ENCODE measurements at places on chromosomes 13 and 19. TPM values are rescaled to one million over a fixed set of nuclear protein-coding genes. Genes with fewer than 3 reads are reported as not detected.

DNA sequence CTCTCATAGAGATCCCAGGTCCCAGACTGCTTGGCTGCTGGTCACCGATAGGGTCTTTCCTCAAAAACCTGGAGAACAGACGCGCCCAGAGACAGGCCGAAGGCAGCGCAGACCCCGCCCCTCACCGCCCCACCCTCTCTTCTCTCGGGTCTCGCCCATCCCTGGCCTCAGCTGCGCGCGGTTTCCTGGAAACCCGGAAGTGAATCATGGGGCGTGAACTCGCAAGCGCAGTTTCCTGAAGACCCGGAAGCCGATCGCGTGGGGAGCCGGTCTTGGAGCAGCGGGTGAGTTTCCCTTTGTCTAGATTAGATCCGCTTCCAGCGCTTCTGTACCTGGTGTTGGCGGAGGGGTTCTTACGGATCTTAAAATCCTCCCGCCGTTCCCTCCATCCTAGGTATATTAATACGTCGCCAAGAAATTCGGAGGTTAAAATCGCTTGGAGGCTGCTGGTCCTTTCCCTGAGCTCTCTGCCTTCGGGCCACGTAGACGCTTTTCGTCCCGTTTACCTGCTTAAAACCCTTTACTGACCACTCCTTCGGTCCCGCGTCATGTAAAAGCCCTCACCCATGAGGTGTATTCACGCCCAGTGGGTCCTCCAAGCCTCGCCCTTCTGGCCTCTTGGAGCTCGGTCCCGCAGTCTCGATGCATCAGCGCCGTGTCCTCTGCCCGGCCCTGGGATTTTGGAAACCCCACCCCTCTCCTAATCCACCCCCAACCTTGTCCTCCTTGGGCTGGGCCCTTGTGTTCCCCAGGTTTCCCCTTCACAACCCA, at the start of gene ZNF578:
Gene ZNF578, plus strand, starts transcription at position 230 of the 771 bp plus-strand sequence. CDS start 48,293 bp downstream, outside the sequence.
- H3K4me1 ChIP-seq: peaks cover 8% of the 10 kb centered on the region
- H3K27me3 ChIP-seq: peaks cover 15% of the 10 kb centered on the region
- peak within 1 kb of the TSS; percentile 53 for H3K4me3 ChIP-seq
- peaks cover 18% of the 10 kb centered on the region for H3K36me3 ChIP-seq
- DNase-seq: peak; percentile 43
- H3K27ac ChIP-seq: no peak within 1 kb of the TSS

DNA sequence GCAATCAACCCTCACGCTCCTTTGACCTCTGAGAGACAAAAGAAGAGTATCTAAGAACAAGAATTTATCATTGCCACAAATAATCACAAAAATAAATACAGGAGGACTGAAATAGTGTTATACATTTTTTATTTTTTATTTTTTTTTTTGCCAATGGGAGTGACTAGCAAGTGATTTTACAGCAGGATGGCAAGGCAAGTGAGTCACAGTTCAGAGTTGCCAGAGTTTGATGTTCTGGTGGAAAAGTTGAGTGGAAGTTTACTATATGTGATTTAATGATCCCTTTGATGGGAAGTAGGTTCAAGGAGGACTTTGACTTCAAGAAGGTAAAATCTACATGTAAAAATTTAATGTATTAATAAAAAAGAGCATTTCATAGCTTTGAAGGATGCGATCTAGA, 2691.4 kb downstream of the PCDH9 start:
- H3K4me3 ChIP-seq: no peak overlapping the region
- H3K36me3 ChIP-seq: no peaks in the 10 kb centered on the region
- H3K27ac ChIP-seq: no peak overlapping the region
- DNase-seq: no peak
- no peaks in the 10 kb centered on the region for H3K4me1 ChIP-seq
- H3K27me3 ChIP-seq: no peaks in the 10 kb centered on the region

Gene KMT5C
- 16.9 TPM for total RNA-seq

GRCh38 chr19:28746478-28746877, 466.5 kb downstream of the UQCRFS1 start:
- H3K27ac ChIP-seq: no peak overlapping the region
- H3K36me3 ChIP-seq: no peaks in the 10 kb centered on the region
- no peak for DNase-seq

DNA sequence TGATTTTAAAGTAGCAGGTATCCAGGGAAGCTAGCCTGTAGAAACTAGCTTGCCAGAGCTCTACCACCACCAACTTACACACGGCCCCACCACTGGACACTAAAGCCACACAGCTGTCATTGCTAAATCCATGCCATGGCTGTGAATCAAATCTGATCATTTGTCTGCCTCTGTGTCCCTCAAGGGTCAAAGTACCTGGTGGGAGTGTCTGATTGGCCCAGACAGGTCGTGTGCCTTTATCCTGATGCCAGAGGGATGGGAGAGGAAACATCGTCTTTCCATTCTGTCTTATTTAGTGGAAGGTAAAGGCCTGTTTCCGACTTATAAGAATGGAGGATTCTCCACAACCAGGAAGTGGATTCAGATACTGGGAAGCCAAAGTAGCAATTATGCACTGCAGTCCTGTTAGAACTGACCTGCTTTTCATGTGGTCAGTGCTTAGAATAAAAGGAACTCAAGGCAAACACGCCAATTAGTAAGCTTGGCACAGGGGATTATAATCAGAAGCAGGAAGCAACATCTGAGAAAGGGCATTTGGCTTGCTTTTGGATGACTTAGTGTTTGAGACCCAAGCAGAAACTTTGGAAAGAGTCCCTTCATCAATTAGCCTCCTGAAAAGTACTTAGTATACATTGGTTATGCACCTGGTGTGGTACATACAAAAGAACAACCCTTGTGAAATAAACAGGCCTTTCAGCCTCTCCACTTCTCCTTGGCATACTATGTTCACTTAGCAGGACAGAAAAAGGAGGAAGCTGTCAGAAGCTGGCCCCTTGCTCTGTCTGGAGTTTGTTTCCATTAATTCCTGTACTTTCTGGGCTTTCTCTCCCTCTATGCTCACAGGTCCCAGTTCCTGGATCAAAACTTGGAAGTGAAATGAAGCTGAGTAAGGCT, 192.4 kb downstream of the NUFIP1 start:
- H3K27ac ChIP-seq: peak overlapping the region; percentile 78
- no peak overlapping the region for H3K4me3 ChIP-seq
- no peaks in the 10 kb centered on the region for H3K36me3 ChIP-seq
- peak; percentile 30 for DNase-seq
- H3K27me3 ChIP-seq: no peaks in the 10 kb centered on the region

Measured in stomach (tissue), 19 donors.